Activated naive CD4-positive, alpha-beta T cell (primary cell): ENCODE measurements at places on chromosomes 6 and 20.

DNA sequence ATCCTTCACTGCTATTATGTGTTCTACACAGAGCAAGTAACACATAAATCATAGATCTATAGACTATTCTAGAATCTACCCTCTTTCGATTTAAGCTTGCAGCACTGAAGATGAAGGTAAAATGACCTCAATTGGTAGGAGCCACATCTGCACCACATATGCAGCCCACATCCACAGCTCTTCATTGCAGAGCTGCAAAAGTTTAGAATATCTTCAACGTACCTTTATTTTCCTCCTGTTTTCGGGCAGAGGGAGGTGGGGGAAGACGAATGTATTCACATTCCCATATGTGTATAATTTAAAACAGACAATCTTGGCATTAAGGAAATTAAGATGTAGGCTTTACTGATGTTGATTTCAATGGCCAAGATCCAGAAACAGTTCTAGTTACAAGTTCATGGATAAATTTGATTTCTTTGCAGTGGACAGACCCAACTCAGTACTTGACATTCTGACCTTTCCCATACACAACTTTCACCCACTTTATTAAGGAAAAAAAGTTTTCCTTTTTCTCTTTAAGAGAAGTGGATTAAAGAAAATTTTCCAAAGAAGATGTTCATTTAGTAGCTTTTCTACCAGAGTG is 14.0 kb downstream of the EPB41L2 start:
- DNase-seq, result no peak

- no peak for DNase-seq
These were observed 3.8 kb upstream of the CSNK2A1 start for GRCh38 chr20:547394-547793.

GRCh38 chr6:98967616-98968015 is 19.9 kb upstream of the FBXL4 start:
- DNase-seq, result no peak

- no peak for DNase-seq
These were observed 4.6 kb downstream of the C6orf58 start for GRCh38 chr6:127581576-127581975.
